Posterior cingulate gyrus (tissue), 11 donors: ENCODE measurements at places on chromosomes 5 and 9.

DNA sequence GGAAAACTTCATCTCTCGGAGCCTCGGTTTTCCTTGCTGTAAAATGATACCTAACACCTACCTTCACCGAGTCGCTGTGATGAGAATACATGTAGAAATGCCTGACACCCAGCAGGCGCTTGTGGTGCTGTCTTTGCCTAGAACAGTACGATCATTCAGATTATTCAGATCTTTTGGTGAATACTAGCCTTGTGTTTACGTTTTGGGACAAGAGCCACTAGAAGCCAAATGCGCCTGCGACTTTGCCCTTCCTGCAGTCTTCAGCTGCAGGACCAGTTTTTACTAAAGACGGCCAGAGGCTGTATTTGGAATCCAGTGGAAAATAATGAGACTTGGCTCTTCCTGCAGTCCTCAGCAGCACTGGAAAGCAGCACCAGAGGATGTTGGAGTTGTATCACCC lies 189.6 kb downstream of the TRIO start:
- DNase-seq, result no peak

- DNase-seq, result no peak
These were observed 2.5 kb downstream of the GPBP1 start for GRCh38 chr5:57176350-57176857.

DNA sequence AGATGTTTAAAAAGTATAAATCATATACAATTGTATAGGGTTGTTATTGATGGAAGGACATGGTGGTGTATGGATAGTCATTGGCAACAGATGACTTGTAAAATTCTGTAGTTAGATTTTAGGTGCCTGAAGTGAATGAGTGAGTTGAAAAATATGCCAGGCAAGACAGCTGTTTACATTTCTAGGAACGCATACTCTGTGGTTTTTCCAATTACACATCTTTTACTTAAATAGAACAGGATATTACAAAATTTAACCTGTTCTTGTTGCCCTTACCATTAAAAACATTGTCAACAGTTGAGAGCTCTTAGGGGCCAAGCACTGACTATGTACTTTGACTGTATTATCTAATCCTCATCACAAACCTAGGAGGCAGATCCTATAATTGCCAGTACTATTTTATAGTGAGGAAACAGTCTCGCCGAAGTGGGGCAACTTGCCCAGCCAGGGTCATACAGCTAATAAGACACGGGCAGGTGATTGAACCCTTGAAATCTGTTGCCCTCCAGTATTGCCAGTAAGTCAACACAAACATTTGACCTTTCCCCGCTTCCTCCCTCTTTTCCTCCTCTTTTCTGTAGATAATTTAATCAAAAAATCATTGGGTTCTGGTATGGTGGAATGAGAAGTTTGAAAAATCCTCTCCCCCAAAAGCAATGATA lies 88.6 kb downstream of the MACROH2A1 start:
- DNase-seq, result no peak

DNA sequence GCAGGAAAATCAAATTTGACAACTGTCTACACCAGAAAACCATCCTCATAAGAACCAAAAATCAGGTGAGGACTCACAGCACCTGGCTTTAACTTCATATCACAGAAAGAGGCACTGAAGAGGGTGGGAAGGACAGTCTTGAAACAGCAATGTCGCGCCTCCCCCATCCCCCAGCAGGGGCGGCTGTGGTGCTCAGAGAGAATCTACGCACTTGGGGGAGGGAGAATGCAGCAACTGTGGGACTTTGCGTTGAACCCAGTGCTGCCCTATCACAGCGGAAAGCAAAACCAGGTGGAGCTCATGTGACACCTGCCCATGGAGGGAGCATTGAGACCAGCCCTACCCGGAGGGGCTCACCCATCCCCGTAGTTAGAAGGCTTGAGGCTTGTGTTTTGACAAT lies 191.8 kb downstream of the MSX2 start:
- DNase-seq, result no peak

DNA sequence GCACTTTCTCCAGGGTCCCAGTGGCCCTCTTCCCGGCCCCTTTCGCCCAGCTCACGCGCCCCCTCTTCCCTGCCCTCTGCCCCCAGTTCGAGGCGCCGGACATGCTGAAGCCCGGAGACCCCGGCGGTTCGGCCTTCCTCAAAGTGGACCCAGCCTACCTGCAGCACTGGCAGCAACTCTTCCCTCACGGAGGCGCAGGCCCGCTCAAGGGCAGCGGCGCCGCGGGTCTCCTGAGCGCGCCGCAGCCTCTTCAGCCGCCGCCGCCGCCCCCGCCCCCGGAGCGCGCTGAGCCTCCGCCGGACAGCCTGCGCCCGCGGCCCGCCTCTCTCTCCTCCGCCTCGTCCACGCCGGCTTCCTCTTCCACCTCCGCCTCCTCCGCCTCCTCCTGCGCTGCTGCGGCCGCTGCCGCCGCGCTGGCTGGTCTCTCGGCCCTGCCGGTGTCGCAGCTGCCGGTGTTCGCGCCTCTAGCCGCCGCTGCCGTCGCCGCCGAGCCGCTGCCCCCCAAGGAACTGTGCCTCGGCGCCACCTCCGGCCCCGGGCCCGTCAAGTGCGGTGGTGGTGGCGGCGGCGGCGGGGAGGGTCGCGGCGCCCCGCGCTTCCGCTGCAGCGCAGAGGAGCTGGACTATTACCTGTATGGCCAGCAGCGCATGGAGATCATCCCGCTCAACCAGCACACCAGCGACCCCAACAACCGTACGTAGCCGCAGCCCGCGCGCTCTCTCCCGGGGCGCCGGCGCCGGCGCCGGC lies 1.0 kb downstream of the PRDM6 start:
- DNase-seq, result no peak

DNA sequence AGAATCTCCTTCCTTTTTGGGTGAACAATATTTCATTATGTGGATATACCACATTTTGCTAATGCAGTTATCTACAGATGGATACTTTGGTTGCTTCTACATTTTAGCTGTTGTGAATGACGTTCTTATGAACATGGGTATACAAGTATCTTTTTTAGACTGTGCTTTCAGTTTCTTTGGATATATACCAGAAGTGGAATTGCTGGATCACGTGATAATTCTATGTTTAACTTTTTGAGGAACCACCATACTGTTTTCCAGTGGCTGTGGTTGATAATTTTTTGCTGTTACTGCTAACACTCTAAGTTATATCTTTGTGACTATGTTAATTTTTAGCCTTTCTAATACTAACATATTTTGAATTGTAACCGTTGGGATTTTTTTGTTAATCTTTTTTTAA lies 12.5 kb downstream of the WDR70 start:
- DNase-seq, result no peak

GRCh38 chr9:96420468-96421219 lies 2.5 kb upstream of the ZNF367 start:
- DNase-seq, result no peak

DNA sequence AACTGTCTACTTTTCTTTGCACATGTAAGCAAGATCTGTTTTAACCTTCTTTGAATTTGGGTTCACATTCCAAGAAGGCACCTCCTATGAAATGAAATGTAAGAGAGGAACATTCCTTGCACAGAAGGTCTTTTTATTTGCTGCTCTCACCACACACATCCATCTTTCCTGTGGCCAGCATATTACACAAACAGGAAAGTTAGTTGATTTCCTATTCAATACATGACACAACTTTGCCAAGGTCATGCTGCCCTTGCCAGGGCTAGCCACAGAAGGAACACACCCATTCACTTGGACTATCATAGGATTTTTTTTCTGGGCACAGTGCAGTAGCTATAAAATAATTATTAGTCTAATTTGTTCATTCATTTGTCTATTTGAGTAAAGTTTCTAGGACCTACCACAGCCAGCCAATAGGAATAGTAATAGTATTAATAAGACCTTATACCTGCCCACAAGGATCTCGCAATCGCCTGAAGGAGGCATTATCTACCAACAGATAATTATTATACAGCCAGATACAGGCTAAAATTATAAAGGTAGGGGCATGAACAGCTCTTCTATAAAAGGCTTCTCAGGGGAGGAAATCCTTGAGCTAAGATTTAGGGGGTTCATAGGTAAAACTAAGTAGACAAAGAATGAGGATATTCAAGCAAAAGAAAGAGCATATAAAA lies 78.1 kb upstream of the NREP start:
- no peak for DNase-seq

- DNase-seq, result no peak
These were observed 165.0 kb downstream of the ICE1 start for GRCh38 chr5:5587474-5587873.

- no peak for DNase-seq
These were observed 141.9 kb downstream of the PBX3 start for GRCh38 chr9:125889112-125889475.

GRCh38 chr5:149675610-149676201 lies 54.4 kb upstream of the PPARGC1B start:
- DNase-seq, result no peak

GRCh38 chr5:33241802-33242201 lies 199.0 kb upstream of the TARS1 start:
- DNase-seq, result no peak

GRCh38 chr5:175652741-175653663 lies 4.9 kb upstream of the HRH2 start:
- DNase-seq, result no peak

GRCh38 chr5:17995997-17996396 lies 361.7 kb downstream of the TAF11L14 start:
- DNase-seq, result no peak

DNA sequence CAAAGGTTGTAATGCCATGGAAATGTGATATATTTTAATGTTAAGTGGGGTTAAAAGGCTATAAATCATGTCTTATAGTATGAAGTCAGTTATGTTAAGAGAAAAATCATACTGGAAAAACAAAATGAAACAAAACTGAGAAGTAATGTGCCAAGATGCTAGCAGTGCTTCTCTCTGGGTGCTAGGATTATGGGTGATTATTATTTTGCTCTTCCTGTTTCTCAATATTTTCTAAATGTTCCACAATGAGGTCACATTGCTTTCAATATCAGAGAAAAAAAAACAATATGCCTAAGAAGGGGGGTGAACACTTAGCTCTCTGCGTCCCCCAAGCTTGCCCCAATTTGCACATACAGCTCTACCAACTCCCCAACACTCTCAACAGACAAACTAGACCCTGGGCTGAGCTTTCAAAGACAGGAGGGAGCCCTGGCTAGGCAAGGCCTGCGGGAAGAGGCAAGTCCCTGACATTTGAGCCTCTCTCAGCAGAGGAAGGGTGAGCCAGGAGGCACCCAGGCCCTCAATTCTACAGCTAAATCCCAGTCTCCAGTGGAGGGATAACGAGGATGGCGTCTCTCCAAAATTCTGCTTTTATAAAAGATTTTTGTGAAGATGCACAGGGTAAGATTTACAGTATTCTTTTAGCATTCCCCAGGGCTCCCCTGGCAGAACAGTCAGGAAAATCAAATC lies 24.4 kb downstream of the WHRN start:
- DNase-seq, result no peak

- no peak for DNase-seq
These were observed 13.4 kb downstream of the NCS1 start for GRCh38 chr9:130185490-130186031.

GRCh38 chr5:17402289-17403121 lies 95.5 kb upstream of the TAF11L2 start:
- DNase-seq, result no peak

- DNase-seq, result no peak
These were observed 90.1 kb downstream of the LMNB1 start for GRCh38 chr5:126866851-126867636.

DNA sequence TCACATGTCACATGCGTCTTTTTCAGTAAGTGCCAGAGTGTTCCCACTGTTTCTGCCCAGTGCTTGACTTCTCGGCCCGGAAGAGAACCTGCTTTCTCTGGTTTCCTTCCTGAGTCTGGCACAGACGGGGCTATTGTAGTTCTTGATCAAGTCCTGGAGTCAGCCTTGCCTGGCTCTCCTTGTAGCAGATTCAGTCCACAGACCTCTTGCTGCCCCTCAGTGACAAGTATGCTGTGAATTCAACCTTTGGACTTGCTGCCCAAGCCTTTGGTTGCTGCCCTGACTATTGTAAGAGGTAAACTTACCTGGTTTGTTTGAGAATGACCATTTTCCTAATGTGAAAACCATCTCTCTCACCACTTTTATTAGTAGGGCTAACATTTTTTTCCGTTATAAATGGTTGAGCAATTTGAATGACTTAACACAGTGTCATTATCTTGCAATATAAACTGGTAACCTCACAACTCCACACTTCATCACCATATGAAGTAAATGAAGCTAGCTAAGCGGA lies 24.7 kb downstream of the ZBTB34 start:
- DNase-seq, result no peak

- DNase-seq, result no peak
These were observed 4.0 kb downstream of the TSLP start for GRCh38 chr5:111075520-111075919.

GRCh38 chr5:71537687-71538086 lies 49.5 kb upstream of the MCCC2 start:
- no peak for DNase-seq

- DNase-seq, result peak; percentile 97
These were observed 5.1 kb upstream of the CDX1 start for GRCh38 chr5:150161242-150162141.

- DNase-seq, result no peak
These were observed 52.9 kb upstream of the ZNF366 start for GRCh38 chr5:72559866-72560766.

- DNase-seq, result no peak
These were observed 48.2 kb downstream of the RASGEF1C start for GRCh38 chr5:180160789-180161188.

DNA sequence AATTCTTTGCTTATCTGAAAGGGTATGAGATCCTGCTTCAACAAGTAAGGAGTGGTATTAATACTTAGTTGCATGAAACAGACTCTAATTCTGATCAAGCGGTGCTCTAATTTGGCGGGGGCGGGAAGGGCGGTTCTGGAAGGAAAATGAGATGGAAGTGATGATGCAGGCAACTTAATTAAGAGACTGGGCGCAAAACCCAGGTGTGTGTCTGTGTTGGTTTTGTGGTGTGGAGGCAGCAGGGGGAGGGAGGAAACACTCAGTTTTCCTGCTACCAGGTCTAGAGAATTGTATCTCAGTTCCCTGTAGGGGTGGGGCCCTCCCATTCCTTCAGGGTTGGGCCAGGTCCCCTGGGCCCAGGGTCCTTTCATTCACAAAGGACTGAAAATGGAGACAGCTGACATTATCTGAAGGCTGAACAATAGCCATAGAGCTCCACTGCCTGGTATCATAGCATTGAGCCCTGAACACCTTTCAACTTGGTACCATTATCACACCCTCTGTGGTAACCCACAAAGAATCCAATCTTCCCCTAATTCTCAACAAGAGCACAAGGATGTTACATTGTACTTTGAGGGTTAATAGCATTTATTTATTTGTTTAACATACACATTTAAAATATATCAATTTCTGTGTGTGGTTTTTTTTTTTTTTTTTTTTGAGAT lies 17.2 kb upstream of the C5orf47 start:
- no peak for DNase-seq

- DNase-seq, result no peak
These were observed 152.6 kb downstream of the MED27 start for GRCh38 chr9:131927091-131927490.

GRCh38 chr9:69637193-69637816 lies 34.9 kb downstream of the APBA1 start:
- no peak for DNase-seq

- DNase-seq, result no peak
These were observed 20.8 kb downstream of the MINAR2 start for GRCh38 chr5:129768735-129769134.

GRCh38 chr5:56206126-56206910 lies 26.8 kb downstream of the ANKRD55 start:
- no peak for DNase-seq
